ENCODE measurements at places on chromosomes 3 and 15.
A peak's percentile ranks its signal among the peaks of the same experiment; 100 is the strongest.

DNA sequence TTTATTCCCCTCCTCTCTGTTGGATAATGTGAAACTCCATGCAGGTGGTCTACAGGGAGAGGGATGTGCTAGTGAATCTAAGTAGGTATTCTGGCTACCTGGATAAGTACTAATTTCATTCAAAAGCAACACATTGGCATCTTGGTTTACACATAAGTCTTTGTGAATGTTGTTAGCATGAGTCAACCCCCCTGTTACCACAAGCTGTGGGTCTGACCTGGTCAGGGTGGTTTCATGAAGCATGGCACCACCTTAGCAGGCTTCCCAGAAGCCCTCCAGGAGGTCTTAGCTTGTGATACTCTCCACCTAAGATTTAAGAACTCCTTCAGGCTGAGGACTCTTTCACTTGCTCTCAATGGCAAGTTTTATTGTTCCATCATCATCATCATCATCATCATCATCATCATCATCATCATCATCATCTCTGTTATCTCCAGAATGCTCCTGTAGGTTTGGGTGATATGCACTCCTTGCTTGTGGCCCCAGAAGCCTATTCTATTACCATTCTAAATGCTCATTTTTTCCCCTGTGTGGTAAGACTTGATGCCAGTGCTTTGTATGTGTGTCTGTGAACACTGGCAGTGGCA, 62.8 kb downstream of the EPHB1 start:
- DNase-seq = no peak

GRCh38 chr3:23219117-23219516, 16.0 kb downstream of the UBE2E2 start:
- peak; percentile 28 for DNase-seq

DNA sequence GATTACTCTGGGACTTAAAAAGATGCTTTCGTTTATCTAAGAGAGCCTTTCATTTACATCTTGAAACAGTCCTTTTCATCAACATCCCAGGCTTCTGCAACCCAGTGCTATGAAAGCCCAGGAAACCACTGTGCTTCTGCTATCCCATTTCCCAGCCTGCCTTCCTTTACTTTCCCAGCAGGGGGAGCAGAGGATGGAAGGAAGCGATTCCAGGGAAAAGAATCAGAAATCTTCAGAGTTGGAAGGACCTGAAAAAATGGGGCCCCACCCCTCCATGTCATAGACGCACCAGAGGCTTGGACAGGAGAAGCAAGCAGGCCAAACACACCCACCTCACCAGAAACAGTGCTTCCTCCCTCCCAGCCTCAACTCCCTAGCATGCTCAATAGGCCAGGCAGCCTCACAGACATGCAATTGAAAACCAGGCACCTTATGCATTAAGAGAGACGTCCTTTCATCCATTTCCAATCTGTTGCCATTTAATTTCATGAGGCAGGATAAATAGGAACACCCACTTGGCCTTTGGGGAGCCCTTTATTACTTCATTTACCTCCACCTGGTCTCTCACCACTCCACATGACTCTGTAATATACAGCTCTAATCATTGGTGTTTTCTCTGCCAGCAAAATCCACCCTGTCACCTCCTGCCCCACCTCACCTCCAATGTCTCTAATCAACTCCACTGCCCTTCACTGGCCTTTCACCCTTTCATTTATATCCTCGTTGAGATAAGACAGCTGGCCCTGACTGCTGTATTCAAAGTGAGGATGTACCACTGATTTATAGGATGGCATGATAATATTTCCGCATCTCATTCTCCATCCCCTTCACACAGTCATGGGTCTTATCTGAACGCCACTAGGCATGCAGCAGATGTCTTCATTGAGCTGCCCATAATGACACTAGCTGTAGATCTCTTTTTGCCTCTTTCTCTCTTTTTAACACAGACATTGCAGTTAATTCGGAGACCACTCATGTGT, 583.9 kb downstream of the NTRK3 start:
- peak; percentile 74 for DNase-seq

- peak; percentile 21 for DNase-seq
Observed at GRCh38 chr3:33099109-33099645, 2.2 kb upstream of the GLB1 start.

GRCh38 chr3:10628891-10629670, 123.7 kb upstream of the ATP2B2 start:
- DNase-seq = no peak

DNA sequence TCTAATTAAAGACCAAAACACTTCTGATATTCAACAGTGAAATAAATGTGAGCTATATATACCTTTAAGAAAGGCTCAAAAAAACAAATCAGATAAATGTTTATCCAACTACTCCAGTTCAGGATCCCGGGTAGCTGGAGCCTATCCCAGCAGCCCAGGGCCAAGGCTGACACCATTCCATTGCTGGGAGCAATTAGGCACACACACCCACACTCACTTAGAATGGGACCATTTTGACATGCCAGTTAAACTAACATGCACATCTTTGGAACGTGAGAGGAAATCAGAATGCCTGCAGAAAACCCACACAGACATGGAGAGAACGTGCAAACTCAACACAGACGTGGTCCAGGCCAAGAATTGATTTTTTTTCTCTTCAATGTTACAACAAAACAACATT, 30.0 kb upstream of the PLSCR4 start:
- peak; percentile 60 for DNase-seq

DNA sequence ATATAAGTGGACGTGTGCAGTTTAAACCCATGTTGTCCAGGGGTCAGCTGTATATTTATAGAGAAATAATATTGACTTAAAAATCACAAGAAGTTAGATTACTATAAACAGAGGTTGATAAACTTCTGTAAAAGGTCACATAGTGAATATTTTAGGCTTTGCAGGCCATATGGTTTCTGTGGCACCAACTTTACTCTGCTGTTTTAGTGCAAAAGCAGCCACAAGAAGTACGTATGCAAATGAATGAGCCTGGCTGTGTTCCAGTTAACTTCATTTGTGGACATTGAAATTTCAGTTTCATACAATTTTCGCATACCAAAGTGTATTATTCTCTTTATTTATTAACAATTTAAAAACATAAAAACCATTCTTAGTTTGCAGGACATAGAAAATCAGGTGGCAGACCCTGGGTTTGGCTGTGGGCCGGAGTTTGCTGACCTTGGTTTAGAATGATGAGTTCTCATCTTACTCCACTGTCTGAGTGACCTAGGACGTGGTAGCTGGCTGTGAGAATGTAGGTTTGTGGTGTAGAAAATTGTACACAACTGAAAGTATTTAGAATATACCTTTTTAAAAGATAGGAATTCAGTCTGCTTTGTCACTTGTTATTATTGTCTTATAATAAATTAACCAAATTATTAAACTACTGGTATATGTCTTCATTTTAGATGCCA, 16.3 kb downstream of the FAN1 start:
- DNase-seq = no peak

- DNase-seq = peak; percentile 72
Observed at GRCh38 chr15:67521783-67522568, 1.0 kb downstream of the C15orf61 start.

DNA sequence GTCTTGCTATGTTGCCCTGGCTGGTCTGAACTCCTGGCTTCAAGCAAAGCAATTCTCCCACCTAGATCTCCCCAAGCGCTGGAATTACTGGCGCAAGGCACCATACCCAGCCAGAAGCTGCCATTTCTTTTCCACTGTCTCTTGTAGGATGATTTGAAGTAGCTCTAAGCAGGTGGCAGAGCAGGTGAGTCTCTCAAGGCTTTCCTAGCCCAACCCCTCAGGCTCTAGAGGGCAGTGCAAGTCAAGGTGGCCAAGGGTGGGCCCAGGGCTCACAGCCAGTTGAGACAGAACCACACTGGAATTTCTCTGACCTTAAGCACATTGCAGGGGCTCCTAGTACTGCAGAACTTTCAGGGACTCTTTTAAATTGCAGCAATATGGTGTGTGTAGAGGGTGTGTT, 15.6 kb upstream of the DAG1 start:
- DNase-seq = no peak

- DNase-seq = no peak
Observed at GRCh38 chr3:100114413-100115030, at the start of gene FILIP1L. FILIP1L (minus strand) TSS chr3:100114501.

- no peak for DNase-seq
Observed at GRCh38 chr3:186200726-186201125, 91.8 kb upstream of the ETV5 start.

GRCh38 chr15:43436395-43436794, 56.6 kb downstream of the TP53BP1 start:
- no peak for DNase-seq

All from fibroblast of the aortic adventitia (primary cell).